ENCODE measurements at places on chromosomes 7 and 10. TPM values are rescaled to one million over a fixed set of nuclear protein-coding genes. Genes with fewer than 3 reads are reported as not detected.

DNA sequence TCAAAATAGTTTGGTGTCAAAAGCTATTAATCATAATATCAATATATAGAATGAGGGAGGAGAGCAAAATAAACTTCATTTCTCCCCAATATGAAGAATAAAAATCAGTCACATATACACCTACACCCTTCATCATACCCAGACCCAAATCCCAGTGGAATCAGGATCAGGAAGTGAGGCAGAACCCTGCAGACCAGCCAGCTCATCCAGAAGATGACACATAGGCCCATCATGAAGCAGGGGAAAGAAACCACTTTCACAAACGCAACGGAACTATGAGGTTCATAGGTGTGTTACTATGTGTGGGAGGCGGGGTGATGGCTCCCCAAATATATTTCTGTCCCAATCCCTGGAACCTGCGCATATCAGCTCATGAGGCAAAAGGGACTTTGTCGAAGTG, 89.0 kb downstream of the RSU1 start:
- no peak for DNase-seq

DNA sequence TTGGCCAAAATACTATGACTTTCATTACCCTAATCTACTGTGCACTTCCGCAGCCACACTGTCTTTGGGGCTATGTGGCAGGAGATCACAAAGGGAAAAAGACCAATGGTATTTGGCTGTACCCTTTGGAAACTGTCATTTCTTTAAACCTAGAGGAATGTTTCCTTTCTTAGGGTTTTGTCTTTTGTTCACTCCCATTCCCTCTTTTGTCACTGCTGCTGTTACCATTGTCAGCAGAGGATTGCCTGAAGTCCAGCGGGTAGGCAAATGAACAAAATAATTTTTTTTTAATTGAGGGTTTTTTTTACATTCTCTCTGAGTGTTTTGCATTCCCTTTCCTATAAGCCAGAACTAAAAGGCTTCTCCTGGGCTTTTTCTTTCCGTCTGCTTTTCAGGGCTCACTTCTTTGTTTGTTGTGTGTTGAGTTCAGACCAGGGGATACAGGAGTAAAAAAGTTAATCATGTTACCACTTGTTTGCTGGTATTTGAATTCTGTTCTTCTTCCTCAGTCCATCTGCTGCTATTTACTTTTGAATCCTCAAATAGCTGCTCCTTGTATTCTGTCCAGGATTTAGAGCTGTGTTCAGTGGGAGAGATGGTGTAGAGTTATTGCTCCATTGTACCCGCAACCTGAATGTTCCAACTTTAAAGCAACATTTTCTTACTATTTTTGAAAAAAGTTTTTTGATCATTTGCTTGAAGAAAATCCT, 374.6 kb downstream of the SUGCT start:
- no peak for DNase-seq

Gene SYCE1
- not detected for polyA plus RNA-seq

DNA sequence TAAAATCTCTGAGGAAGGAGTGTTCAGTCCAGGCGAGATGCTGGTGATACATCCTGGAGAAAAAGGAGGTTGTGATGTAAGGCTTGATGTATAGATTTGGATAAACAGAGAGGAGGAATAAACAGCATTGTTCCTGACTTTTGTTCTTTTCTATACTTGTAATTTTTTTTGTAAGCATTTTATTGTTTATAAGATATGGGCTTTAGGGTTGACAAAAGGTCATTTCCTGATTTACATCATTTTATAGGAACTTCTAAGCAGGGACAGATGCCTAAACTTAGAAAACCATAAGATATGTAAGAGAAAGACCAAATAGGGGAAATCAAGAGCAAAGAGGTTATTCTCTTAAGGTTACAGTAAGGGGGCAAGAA, 16.7 kb upstream of the SLC26A4 start:
- no peak for DNase-seq

DNA sequence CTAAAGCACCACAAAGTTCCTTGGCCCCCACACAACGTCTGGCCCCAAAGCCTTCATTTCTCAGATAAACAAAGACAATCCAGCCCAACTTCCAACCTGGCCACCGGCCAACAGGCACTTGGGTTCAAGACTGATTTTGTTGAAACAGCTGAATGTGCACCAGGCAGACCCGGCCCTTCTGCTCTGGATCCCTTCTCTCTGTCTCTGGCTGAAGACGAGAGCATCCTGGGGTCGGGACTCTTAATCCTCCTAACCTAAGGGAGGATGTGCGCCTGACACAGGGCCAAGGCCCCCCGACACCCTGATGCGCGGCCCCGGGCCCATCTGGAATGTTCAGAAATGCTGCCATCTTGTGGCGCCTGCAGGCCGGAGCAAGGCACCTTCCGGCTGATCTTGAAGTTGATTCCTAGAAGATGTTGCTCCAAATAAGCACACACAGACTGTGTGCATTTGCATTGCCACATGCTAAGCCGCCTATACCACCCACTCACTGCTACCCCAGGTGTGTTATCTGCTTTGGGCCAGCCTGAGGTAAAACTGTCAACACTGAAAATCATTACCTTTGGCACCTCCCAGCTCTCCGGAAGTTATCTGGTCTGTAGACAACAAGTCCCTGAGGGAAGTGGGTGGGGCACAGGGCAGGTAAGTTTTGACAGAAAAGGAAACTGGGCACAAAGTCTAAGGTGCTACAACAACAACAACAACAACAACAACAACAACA, 98.4 kb upstream of the HABP2 start:
- no peak for DNase-seq

Gene PTPRZ1
- 17.1 TPM for polyA plus RNA-seq

DNA sequence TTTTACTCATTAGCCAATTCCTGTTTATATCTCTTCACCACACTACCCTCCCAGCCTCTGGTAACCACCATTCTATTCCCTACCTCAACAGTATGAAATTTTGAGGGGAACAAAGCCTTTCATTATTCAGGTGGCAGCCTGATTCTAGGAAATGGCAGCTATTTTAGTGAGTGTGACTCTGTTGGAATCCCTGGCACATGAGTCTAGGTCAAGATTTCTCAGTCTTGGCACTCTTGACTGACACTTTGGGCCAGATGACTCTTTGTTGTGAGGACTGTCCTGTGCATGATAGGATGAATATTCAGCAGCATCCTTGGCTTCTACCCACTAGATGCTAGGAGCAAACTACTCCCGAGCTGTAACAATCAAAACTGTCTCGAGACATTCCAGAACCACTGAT, 322.8 kb upstream of the PHYHIPL start:
- DNase-seq = no peak

Gene PAX4
- polyA plus RNA-seq = not detected

Gene DPY19L1
- 12.0 TPM for polyA plus RNA-seq

DNA sequence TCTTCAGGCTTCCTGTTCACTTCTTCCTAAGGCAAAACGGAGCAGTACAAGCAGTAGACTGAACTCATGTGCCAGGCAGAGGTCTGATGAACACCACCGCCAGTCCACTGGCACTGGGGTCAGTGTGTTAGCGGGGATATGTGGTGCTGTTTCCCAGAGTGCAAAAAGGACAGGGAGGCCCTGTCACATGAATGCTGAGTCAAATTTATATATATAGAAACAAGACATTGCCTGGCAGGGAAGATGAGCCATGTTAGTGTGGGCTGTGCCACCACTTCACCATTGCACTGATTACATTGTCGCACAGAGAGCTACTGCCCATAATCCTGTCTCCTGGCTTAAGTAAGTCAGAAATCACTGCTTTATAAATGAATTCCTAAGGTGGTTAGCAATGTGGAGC, 122.2 kb upstream of the AMPH start:
- DNase-seq = no peak
